ENCODE measurements at places on chromosomes 5 and 9.

GRCh38 chr9:124558777-124559470 is 51.7 kb upstream of the NR5A1 start:
- DNase-seq, result no peak

- DNase-seq, result peak; percentile 33
Measured at GRCh38 chr9:89732295-89732938, 127.6 kb downstream of the GADD45G start.

DNA sequence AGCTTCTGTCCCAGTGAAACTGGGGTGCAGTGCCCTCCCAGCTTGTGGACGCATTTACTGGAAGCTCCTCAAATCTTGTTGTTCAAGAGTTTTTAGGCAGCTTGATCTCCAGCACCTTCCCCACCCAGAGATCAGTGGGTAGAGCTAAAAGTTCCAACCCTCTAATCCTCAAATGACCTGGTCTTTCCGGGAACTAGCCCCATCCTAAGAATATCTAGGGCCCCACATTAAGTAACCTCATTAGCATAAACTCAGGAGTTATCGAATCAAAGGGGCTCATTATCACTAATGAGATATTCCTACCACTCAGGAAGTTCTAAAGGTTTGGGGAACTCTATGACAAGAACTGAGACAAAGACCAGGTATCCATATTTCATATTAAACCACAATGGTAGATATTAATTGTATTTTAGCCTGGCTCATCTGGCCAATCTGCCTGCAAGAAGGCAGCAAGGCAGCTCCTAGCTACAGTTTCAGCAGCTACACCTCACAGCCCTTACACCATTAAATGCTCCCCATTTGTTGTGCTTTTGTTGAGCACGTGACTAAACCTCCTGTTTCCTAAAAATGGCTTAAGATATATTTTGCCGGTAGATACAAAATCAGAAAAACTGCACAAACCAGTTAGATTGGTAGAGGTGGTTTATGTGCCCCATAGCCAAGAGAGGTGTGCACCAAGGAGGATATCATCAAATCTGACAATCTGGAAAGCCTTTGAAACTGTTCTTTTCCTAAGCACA is 24.6 kb upstream of the SLC22A5 start:
- DNase-seq, result no peak

- no peak for DNase-seq
Measured at GRCh38 chr5:68071282-68071632, 144.3 kb upstream of the PIK3R1 start.

- no peak for DNase-seq
Measured at GRCh38 chr9:136326061-136326760, 1.1 kb upstream of the GPSM1 start.

GRCh38 chr9:104971511-104971910 is 43.6 kb upstream of the ABCA1 start:
- no peak for DNase-seq

DNA sequence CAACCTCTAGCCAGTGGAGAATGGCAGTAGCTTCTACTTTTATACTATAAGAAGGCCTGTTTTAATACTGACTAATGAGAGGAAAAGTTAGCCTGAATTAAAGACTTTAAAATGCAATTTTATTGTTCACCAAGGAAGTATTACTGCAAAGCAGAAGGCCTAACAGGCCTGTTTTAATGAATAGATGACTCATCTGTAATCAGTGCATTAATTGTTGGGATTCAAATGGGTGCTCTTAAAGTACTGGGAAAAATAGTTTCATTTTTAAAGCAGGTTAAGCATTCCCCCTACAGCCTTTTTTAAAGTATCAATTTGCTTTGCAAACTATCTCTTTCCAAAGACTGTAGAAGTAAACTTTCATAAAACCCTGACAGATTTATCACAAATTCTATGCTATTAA is 147.7 kb downstream of the SIL1 start:
- no peak for DNase-seq

DNA sequence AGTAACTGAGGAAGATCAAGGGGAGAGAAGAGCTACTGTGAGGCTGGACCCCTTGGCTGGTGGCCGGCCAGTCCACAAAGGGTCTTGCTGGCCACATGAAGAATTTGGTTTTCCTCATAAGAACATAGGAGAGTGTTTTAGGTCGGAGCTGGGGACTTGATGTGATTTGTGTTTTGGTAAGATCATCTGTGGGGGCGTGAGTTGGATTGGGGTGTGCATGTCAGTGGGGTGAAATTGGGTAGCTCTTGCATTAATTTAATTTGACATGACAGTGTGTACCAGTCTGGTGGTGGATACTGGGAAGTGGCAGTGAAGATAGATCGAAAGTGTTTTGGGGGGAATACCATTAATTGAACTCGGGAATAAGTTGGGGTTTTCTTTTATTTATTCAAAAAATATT is 8.6 kb downstream of the PAM start:
- no peak for DNase-seq

GRCh38 chr5:146521403-146522106 is 5.6 kb upstream of the GPR151 start:
- no peak for DNase-seq

- no peak for DNase-seq
Measured at GRCh38 chr9:87786876-87787275, 61.0 kb downstream of the CTSL start.

DNA sequence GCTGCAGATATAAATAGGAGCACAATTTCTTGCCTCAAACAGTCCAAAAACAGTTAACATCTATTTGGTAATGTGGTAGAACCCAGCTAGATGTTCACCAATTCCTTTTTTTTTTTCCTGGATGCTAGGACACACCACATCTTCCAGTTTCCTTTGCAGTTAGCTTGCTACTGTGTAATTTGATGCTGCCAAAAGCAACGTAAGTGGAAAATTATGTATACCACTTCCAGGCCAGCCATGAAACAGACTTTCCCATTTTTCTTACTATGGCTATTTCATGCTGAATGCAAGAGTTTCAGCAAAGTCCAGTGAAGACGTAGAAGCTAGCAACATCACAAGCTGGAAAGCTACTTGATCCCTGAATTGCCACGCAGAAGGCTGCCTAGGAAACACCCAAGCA is 667.2 kb downstream of the TLE1 start:
- no peak for DNase-seq

DNA sequence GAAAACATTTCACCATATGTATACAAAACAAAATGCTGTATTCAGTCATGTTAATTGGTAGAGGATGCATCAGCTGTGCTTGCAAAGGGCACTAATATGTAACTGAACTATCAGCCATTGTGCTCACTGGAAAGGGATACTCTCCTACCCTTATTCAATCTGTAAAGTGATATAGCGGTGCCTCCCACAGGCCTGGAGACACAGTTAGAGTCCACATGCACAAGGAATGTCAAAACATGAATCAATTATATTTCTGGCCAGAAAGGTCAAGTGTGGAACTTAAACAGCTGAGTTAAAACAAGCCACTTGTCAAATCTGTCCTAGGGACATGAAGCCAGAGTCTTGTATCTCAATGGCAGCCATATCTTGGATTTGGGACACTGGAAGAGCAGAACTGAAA is 71.2 kb upstream of the IZUMO3 start:
- DNase-seq, result peak; percentile 3

- no peak for DNase-seq
Measured at GRCh38 chr5:5576744-5577143, 154.3 kb downstream of the ICE1 start.

- peak; percentile 39 for DNase-seq
Measured at GRCh38 chr5:6715758-6716628, 2.8 kb downstream of the TENT4A start.

DNA sequence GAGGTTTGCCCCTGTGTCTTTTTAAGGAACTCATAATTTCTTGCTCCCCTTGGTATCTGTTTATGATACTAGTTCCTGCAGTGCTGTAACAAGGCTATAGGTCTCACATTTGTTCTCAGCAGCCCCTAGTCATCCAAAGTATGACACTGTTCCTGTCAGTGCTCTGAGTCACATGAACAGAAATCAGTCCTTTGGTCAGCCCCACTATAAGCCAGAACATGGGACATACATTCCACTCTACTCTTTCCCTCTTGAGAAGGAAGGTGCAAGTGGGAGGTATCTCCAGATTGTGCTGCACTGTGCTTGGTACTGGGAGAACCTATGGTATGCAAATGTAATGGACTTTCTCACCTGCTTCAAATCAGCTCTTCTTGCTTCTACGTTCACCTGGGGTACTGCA is 87.0 kb downstream of the IARS1 start:
- peak; percentile 24 for DNase-seq

GRCh38 chr5:176959051-176959450 is 47.5 kb downstream of the UIMC1 start:
- peak; percentile 45 for DNase-seq

GRCh38 chr5:13830536-13830935 is 114.0 kb downstream of the DNAH5 start:
- DNase-seq, result peak; percentile 45

GRCh38 chr9:136697821-136698526 is 10.7 kb upstream of the AGPAT2 start:
- DNase-seq, result no peak

DNA sequence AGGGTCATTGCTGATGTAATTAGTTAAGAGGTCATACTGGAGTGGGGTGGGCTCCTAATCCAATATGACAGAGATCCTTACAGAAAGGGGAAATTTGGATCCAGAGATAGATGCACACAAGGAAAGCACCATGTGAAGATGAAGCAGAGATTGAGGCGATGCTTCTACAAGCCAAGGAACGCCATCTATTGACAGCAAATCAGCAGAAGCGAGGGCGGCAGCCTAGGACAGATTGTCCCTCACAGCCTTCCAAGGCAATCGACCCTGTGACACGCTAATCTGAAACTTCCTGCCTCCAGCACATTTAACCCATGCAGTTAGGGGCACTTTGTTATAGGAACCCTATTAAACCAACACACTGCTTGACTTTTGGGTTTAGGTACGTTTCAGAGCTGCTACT is 285.1 kb upstream of the DAP start:
- DNase-seq, result no peak

GRCh38 chr5:138622051-138622450 is 46.9 kb upstream of the HSPA9 start:
- no peak for DNase-seq

DNA sequence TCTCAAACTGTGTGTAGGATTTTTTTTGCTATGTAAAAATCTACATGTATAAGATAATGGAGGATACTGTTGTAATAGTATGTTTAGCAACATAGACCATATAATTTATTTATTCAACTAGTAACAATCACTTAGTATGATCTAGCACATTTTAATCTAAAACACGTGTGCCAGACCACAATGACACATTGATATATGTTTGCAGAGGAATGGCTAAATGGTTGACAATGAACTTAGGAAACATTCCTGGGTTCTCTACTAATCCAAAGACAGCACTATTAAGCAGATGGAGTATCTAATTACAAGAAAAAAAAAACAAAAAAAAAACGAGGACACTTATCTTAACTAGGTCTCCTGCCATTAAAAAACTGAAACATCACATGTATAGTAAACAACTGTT is 261.7 kb upstream of the PAPPA start:
- peak; percentile 9 for DNase-seq

- peak; percentile 70 for DNase-seq
Measured at GRCh38 chr9:90044710-90045151, 439.9 kb downstream of the GADD45G start.

GRCh38 chr9:121107029-121107428 is 32.3 kb downstream of the CNTRL start:
- DNase-seq, result peak; percentile 21

- DNase-seq, result no peak
Measured at GRCh38 chr9:18059447-18059846, 414.5 kb upstream of the ADAMTSL1 start.

DNA sequence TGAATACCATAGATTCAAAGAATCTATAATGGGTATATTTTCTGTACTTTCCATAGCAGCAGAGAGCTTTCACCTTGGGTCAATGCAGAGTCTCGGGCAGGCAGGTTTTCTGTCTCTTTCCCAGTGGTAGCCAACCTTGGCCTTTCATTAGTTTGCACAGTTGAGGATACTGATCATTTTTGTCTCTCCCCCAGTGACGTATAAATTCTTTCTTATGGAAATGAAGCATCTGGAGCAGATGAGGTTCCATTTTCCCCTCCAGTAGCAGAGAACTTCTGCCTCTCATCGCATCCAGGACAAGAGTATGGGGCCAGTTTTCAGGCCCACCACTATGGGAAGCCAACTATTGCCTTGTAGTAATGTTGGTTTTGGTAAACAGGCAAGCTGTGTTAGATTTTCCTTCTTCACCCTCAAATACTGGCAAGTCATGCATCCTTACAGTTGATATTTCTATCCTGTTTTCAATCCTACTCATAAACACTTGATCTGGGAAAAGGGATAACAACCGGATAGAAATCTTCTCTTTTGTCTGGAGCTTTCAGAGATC is 845.2 kb upstream of the CDH18 start:
- no peak for DNase-seq

DNA sequence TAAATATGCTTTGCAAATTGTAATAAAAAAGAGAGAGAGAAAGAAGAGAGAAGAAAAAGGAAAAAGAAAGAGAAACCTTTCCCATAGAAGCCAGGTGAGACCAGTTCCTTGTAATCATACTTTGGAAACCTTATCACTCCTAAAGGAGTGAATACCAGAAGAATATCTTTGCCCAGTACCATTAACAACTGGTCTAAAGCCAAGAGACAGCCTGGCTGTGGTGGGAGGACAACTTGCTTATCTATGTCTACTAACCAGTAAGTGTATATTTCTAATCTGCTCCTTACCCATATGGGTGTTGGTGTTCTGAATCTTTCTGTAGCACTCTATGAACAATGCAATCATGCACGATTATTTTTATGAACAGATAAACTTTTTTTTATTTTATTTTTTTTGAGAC is 10.5 kb upstream of the TXN start:
- DNase-seq, result no peak

GRCh38 chr9:136769710-136770191 is 5.4 kb upstream of the LCN15 start:
- DNase-seq, result peak; percentile 13

DNA sequence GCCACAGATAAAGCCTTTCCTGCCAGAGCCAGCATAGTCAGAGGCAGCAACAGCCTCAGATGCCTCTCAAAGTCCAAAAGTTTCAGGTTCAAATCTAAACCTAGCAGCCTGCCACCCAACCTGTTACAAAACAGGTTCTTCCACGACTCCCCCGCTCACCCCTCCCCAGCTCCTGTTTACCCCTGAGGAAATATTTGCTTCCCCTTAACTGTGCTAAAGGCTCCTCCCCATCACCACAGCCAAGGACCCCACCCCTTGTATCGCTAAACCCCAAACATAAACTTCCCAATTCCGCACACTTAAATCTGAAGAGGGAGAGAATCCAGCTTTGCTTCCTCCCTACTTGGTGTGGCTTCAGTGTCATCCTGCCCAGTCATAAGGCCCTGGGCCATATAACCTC is 15.4 kb upstream of the VDAC1 start:
- DNase-seq, result no peak
